ENCODE measurements at places on chromosomes 1 and 21.

GRCh38 chr1:201019321-201019977, 4.1 kb downstream of the KIF21B start:
- no peak for DNase-seq

DNA sequence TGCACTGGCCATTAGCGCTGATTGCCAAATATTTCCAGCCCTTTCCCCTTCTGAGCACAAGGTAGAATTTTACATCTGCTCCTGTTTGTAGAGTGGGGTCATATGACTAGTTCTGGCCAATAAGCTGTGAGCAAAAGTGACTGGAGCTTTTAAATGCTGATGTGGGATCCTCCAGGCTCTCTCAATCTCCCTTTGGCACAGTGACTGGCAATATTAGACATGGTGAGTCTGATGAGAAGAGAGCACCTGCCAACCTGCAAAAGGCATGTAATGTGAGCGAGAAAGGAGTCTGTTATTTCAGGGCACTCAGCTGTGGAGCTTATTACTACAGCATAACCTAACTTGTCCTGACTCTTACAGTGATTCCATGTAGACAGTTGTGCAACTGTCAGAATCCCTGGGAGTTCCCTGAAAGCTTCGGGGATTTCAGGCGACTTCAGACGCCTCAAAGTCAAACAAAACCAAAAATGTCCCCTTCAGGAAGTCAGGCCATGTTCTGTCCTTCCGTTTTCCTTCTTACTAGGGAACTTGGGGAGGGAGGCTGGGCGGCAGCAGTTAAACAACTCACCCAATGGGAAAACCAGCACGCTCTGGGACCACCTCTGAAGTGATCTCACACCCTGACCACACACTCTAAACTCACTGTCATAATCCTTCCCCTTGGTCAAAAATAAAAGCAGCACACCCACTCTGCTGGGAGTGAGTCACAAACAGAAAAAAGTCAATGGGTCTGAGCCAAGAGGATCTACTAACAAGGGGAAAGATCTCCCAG, 3.6 kb upstream of the RASSF5 start:
- no peak for DNase-seq

DNA sequence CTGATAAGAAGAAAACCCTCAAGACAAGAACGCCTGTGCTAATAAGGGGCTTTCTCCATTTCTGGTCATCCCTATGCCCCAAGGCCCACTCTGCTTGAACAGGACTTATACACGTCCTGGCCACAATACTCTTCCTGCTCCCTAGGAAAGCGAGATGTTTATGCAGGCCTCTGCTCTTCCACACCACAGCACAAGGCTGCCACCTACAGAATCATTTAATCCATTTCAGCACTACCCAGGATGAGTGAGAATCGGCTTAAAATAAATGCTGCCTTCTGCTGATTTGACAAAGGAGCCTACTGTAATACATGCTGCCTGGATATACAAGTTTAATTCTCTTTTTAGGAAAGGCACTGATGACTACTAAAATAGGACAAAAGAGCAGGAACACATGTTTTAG, 29.4 kb downstream of the FRRS1 start:
- peak; percentile 28 for DNase-seq

DNA sequence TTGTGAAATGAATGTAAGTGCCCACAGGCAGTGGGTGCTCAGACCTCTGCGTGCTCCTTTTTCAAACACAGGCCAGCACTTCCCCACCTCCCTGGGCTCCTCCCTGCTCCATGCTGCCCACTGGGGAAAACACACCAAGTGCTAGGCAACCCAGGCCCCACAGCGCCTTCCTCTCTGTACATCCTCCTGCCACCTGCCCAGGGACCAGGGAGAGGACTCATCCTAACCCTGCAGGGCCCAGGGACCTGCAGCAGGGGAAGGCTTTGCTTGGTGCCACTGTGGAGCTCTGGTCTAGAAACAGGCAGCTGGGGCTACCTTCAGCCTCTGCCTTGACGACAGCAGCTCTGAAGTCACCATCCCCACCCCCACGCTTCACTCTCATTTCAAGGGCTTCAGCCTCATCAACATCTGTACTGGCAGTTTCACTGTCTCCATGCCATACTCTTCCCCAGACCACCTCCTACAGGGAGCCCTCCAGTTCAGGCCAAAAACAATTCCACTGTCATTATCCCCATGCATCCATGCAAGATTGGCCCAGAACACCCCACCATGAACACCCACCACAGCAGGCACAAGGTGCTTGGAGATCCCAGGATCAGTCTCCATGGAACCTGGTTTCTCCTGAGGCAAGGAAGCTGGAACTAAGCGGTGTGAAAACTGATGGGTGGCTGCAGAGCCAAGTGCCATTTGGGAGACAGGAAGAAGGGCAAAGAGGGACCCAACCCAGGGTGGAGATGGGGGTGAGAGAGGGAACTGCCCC, 1.1 kb downstream of the IGSF8 start:
- no peak for DNase-seq

DNA sequence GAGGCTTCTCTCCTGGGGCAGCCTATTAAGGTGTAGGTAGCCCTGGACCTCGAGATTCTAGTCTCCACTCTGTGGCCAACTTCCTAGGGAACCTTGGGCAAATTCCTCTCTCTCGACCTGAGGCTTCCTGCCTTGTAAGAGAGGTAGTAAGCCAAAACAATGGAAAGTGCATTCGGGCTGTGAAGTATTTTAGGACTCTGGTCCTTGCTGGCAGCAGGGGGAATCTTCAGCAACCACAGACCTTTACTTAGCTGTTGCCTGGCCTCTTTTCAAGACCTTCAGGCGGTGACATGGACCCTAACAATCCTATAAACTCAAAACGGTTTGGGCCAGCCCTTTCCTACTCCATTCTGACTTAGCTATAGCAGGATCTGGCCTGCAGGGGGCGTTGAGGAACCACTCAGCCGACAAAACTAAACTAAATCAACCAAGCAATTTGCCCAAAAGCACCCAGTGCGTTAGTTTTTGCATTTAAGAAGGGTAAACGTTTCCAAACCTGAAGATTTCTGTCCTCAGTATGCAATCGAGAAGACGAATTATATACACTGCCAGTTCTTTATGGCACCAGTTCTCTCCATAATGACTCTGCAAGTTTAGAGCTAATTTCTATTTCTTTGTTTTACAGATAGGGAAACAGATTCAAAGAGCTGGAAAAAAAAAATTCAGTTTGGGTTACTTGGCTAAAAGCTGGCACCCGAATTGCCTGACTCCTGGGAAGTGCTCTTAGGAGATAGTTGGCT, 10.9 kb upstream of the SESN2 start:
- DNase-seq, result peak; percentile 80

DNA sequence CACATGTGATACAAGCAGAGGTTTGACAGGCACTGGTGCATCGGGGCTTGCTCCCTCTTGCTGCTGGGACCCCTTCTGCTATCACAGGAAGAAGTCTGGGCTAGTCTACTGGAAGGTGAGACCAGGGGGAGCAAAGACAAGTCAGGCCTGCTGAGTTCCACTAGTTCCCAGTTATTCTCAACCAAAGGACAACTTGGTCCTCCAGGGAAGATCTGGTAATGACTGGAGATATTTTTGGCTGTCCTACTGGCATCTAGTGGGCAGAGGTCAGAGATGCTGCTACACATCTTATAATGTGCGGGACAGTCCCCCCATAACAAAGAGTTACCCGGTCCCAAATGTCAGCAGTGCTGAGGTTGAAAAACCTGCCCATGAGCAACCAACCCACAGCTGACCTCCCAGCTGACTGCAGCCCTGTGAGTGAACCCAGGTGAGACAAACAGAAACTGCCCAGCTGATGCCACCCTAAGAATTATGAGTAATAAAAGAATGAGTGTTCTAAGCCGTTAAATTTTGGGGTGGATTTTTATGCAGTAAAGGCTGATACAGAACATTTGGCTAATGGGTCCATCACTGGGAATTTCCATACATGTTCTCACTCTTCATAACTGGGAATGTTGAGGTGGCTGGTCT, 71.6 kb downstream of the NENF start:
- DNase-seq, result no peak

DNA sequence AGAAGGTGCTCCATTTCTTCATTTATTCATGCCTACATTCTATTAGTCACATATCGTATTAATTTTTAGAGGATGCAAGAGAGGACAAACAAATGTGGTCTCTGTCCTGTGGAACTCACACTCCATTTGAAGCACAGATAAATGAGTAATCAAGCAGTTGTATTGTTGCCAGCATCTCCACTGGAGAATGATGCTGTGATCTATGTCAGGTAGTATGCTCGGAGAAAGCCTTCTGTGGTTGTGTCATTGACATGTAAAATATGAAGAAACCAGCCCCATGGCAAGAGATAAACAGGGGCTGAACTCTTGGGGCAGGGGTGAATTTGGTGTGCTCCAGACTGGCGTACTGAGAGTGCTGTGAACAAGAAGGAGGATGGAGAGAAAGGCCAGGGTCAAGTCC, 101.2 kb downstream of the FASLG start:
- no peak for DNase-seq

- DNase-seq, result no peak
Measured at GRCh38 chr1:175733722-175734121, 9.7 kb downstream of the TNR start.

GRCh38 chr1:15758343-15758931, at the start of gene FBLIM1:
FBLIM1 (plus strand) TSS chr1:15758795; CDS start chr1:15764984, 6,189 bp downstream.
- DNase-seq, result no peak

- DNase-seq, result no peak
Measured at GRCh38 chr1:243313635-243314536, 58.0 kb downstream of the SDCCAG8 start.

- DNase-seq, result no peak
Measured at GRCh38 chr1:29719253-29719652, 482.9 kb downstream of the PTPRU start.

DNA sequence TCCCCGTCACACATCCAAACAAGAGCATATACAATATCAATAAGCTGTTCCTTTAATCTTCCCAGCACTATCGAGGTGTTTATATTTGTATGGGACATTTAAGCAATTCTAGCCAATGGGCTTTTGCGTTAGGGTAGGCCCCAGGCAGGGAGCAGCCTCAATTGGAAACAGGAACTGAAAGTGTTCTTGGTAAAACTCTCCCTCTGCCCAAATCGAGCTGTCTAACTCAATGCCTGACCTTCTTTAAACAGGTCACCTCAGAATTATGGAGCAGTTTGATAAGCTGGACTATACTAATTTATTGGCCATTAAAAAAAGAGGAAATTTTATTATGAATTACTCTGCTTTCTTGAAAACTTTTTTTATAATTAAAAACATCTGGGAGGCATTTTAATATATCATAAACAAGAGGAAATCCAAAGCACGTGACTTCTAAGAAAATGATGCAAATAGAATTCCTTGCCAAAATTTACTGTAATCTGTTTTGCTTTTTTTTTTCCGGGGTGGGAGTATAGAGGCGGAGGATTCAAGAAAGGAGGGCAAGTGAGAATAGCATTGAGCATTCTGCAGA, 498.1 kb downstream of the LMO4 start:
- DNase-seq, result peak; percentile 78

GRCh38 chr1:10973956-10974881, 38.2 kb upstream of the TARDBP start:
- DNase-seq, result no peak

Measured in hindlimb muscle (tissue), 1 donor.